ENCODE measurements at places on chromosomes 3 and 15.

- H3K27ac ChIP-seq: no peak overlapping the region
- DNase-seq: no peak
- H3K27me3 ChIP-seq: no peaks in the 10 kb centered on the region
- no peak overlapping the region for H3K4me3 ChIP-seq
Measured at GRCh38 chr3:98775459-98776139, 12.5 kb downstream of the ST3GAL6 start.

DNA sequence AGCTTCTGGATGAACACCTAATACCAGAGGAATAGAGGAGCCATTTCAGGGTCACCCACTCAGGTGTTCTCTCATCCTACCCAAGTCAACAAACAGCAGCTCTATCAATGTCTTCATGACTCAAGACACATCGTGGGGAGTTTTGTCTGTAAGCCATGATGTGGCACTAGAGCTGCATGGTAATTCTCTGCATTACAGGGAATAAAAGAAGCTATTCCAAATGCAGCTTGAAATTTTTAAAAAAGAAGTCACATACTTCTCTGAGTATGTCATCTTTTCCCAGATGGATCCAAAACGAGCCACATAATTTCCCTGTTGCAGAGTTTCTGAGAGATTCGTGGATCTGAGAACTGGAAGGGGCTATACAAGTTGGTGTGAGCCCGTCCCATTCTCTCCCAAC, 6.1 kb upstream of the THSD4 start:
- peaks cover 2% of the 10 kb centered on the region for H3K27me3 ChIP-seq
- no peaks in the 10 kb centered on the region for H3K4me1 ChIP-seq
- H3K36me3 ChIP-seq: no peaks in the 10 kb centered on the region
- DNase-seq: no peak

DNA sequence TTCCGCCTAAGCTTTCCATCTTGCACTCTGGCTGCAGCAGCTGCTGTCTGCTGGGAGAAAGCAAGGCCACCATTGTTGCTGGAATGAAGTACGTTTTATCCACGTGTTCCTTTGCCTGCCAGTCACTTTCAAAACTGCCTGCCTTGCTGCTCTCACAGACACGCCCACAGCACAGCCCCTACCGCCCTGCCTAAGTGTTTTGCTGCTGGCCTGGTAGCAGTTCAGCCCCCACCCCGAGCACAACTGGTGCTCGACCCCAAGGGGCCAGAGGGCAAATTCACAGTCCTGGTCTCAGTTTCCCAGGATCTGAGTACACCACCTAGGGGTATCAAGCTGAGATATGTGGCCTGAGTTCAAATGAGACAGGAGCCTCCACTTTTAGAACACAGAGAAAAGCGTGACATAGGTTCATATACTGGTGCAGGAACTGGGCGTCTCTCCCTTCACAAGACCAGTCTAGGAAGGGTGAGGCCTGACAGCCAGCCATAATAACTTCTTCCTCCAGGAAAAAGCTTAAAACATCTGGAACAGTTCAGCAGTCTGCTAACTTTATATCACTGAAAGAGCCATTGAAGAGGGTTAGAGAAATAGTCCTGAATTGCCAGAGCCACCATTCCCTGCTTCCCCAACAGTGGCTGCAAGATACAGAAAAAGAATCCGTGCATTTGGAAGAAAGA, 1012.3 kb downstream of the ZPLD1 start:
- DNase-seq: no peak
- H3K4me1 ChIP-seq: no peaks in the 10 kb centered on the region
- H3K4me3 ChIP-seq: no peak overlapping the region
- H3K27me3 ChIP-seq: no peaks in the 10 kb centered on the region
- H3K36me3 ChIP-seq: no peaks in the 10 kb centered on the region
- no peak overlapping the region for H3K27ac ChIP-seq

- no peaks in the 10 kb centered on the region for H3K36me3 ChIP-seq
- no peaks in the 10 kb centered on the region for H3K4me1 ChIP-seq
- no peak for DNase-seq
- H3K4me3 ChIP-seq: no peak overlapping the region
Measured at GRCh38 chr3:53570709-53571108, 76.3 kb downstream of the CACNA1D start.

DNA sequence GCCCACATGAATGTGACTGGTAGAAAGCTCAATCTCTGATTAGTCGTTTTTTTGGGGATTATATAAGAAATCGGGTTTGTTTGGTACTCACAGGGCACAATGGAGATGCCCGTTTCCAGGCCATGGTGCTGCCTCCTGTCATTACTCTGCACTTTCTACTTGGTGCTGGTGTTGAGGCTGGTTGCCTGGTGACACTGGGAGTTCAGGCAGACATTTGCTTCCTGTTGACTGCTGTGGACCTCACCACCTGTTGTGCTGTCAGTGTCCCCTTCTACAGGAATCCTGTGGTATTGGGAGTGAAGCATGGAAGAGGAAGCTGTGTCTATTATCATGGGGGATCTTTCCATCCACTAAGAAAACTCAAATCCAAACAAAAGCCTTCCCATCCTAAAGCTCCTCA, 227.2 kb upstream of the TBL1XR1 start:
- H3K27ac ChIP-seq: no peak overlapping the region
- no peaks in the 10 kb centered on the region for H3K27me3 ChIP-seq
- DNase-seq: no peak

GRCh38 chr3:34856081-34856947, 783.0 kb upstream of the ARPP21 start:
- no peak for DNase-seq
- no peaks in the 10 kb centered on the region for H3K36me3 ChIP-seq
- no peaks in the 10 kb centered on the region for H3K27me3 ChIP-seq
- H3K4me1 ChIP-seq: no peaks in the 10 kb centered on the region

DNA sequence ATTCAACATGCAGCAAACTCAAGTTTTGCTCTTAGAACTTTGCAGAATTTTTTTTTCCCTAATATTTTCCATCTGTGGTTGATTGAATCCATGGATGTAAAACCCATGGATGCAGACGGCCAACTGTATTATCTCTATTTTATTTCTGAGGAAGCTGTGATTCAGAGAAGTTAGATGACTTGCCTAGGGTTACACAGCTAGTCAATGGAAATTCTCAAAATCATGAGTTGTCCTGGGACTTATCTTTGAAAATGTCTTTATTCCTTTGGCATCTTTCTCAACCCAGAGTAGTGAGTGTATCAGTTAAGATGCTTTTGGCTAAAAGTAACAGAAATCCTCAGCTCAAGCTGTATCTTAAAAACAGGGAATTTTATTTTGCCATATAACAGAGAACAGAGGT, 107.9 kb upstream of the GALNT15 start:
- no peaks in the 10 kb centered on the region for H3K4me1 ChIP-seq
- H3K27ac ChIP-seq: no peak overlapping the region
- no peaks in the 10 kb centered on the region for H3K27me3 ChIP-seq
- H3K4me3 ChIP-seq: no peak overlapping the region
- DNase-seq: no peak

GRCh38 chr3:155088706-155089345, 8.7 kb downstream of the MME start:
- H3K36me3 ChIP-seq: no peaks in the 10 kb centered on the region
- no peak for DNase-seq
- no peaks in the 10 kb centered on the region for H3K27me3 ChIP-seq
- H3K4me1 ChIP-seq: no peaks in the 10 kb centered on the region

DNA sequence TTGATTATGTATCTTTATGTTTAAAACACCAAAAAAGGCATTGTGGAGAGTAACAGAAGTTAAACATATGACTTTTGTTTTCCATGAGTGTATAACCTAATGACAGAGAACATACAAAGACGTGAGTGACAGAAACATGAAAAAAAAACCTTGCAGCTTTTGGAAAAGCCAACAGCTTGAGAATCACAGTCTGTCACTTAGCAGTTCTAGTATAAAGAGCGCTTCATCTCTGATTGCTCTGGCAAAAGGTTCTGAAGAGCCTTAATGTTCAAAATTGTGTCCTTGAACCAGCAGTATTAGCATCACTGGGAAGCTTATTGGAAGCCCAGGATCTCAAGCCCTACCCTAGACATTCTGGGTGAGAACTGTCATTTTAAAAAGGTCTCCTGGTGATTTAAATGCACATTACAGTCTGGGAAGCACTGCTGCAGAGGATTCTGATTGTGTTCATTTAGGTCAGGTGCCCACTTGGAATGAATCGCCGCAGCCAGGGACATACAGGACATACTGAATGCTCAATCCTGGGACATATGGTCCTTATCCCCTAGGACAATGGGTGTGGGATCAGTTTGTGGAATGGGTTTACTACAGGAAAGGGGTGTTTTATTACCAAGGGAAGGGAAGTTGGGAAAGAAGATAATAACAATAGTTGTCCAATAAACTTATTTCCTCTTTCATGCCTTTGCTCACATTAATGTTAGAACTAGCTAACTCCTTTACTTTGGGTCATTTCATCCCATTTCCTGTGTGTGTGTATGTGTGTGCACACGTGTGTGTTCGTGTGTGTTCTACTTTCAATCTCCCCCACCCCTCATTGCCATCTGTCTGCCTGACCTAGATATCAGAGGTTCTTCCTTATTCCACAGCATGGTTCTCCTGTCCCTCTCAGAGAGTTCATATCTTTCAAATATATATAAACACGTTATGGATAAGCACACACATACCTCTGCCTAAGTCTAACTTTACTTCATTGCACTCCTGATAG, 55.0 kb downstream of the LRRC49 start:
- H3K27ac ChIP-seq: no peak overlapping the region
- H3K4me1 ChIP-seq: no peaks in the 10 kb centered on the region
- no peaks in the 10 kb centered on the region for H3K27me3 ChIP-seq
- H3K4me3 ChIP-seq: no peak overlapping the region
- DNase-seq: no peak

GRCh38 chr3:37163262-37164015, 10.9 kb downstream of the LRRFIP2 start:
- H3K27ac ChIP-seq: no peak overlapping the region
- peaks cover 44% of the 10 kb centered on the region for H3K36me3 ChIP-seq
- no peaks in the 10 kb centered on the region for H3K27me3 ChIP-seq
- H3K4me1 ChIP-seq: peaks cover 9% of the 10 kb centered on the region

GRCh38 chr15:60546744-60547143, 67.8 kb upstream of the ICE2 start:
- H3K27me3 ChIP-seq: no peaks in the 10 kb centered on the region
- no peak for DNase-seq
- peaks cover 69% of the 10 kb centered on the region for H3K4me1 ChIP-seq
- H3K4me3 ChIP-seq: no peak overlapping the region

DNA sequence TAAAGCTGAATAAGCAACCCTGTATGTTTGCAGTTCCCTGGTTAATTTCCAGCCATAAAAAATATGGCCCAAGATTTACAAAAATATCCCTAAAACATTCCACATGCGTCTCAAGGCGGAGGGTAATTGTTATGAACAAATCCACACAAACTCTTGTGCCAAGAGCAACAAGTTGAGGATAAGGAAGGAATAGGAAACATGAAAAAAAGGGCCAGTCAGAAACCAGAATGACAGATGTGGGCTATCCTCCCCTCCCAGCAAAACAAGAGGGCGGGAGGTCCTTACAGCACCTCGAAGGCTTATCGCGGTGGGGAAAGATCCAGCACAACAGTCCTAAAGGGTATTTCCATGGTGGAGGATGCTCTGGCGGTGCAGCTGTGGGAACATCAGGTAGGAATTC, 155.6 kb upstream of the HES1 start:
- H3K36me3 ChIP-seq: no peaks in the 10 kb centered on the region
- H3K27ac ChIP-seq: no peak overlapping the region
- DNase-seq: no peak
- H3K27me3 ChIP-seq: no peaks in the 10 kb centered on the region
- no peak overlapping the region for H3K4me3 ChIP-seq

DNA sequence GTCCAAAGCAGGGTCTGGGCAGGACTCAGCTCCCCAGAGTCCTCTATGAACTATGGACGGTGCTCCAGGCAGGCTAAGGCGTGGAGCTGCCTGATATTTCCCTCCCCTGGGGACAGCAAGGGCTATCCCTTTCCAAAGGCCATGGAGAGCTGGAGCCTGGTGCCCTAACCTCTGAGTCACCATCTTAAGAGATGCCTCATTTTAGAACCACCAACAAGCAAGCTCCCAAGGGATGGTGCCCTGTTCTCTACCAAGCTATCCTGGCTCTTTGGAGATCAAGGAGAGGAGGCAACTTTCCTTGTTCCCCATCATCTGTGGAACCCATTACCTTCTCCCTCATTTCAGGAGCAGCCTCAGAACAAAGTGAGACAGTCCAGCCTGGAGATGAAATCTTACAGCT, 15.7 kb downstream of the STARD5 start:
- no peak for DNase-seq
- no peak overlapping the region for H3K27ac ChIP-seq
- H3K4me3 ChIP-seq: no peak overlapping the region
- no peaks in the 10 kb centered on the region for H3K27me3 ChIP-seq
- peaks cover 65% of the 10 kb centered on the region for H3K4me1 ChIP-seq
- peaks cover 90% of the 10 kb centered on the region for H3K36me3 ChIP-seq

DNA sequence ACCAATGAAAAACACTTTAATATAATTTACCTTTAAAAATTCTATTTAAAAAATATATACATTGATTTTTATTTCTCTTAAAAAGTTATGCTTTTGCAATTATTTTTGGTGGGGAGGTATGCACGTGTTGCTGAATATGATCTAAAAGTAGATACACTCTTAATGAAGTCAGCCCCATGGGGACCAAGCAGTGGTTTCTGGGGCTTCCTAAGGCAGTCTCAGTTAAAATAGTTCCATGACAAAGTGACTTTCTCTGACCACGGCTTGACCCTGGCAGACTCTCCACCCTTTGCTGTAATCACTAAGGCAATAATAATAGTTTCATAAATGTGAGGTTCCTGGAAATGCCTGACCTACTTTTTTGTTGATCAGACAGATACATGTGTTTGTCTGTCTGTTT, 50.4 kb downstream of the CCR4 start:
- H3K27me3 ChIP-seq: no peaks in the 10 kb centered on the region
- no peak overlapping the region for H3K4me3 ChIP-seq
- peaks cover 34% of the 10 kb centered on the region for H3K36me3 ChIP-seq
- H3K27ac ChIP-seq: no peak overlapping the region

- H3K4me3 ChIP-seq: no peak overlapping the region
- H3K27me3 ChIP-seq: no peaks in the 10 kb centered on the region
- H3K27ac ChIP-seq: no peak overlapping the region
- peaks cover 24% of the 10 kb centered on the region for H3K4me1 ChIP-seq
- H3K36me3 ChIP-seq: no peaks in the 10 kb centered on the region
- DNase-seq: no peak
Measured at GRCh38 chr3:18501679-18502343, 76.7 kb upstream of the SATB1 start.

GRCh38 chr3:1902416-1902815, 196.2 kb upstream of the CNTN4 start:
- H3K4me3 ChIP-seq: no peak overlapping the region
- H3K27me3 ChIP-seq: no peaks in the 10 kb centered on the region
- H3K4me1 ChIP-seq: no peaks in the 10 kb centered on the region
